Substantia nigra (tissue), 51 donors: ENCODE measurements at places on chromosomes 1 and 21.

DNA sequence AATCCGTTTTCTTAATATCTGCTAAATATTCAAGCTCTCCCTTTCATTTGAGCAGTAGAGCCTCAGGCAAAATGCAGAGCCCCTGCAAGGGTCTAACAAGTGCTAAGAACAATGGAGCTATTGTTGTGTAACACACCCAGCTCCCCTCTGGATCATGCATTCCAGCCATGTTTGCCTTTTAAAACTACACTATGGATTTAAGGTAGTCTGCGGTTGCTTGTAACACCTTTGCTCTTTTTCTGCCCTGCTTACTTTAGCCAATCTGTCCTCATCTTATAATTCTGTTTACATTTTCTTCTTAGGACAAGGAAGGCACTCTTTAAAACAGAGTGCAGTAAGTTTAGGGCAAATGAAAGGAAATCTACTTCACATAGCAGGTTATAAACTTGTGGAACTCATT, 60.0 kb upstream of the C1orf105 start:
- no peak for DNase-seq

DNA sequence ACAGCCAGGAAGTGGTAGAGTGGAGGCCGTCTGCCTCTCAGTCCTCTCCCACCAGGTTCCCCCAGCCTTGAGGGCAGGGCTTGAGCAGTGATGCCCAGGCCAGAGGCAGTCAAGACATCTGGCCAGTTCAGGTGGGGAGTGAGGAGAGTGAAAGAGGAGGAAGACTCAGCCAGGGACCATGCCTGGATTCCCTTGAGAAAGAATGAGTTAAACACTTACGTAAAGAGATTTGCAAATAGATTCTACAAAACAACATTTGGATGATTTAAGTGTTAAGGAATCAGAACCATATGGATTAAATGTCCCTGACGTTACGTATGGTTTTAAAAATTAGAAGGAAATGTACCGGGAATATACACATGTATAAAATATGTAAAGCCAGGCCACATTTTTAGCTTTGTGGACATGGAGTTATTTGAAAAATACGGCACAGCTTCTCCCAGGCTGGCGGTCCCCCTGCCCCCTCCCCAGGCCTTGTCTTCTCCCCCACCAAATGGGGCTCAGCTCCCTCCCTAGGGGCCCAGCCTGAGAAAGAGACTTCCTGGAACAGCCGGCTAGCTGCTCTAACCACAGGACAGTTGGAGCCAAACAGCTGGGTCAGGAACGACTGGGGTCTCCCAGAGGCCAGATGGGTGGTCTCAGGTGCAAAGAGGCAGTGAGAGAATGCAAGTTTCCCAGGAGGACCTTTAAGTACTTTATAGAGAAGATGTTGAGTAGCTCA, 188.3 kb upstream of the EDN2 start:
- no peak for DNase-seq

- no peak for DNase-seq
These were observed 84.0 kb downstream of the PHTF1 start for GRCh38 chr1:113675302-113675701.

DNA sequence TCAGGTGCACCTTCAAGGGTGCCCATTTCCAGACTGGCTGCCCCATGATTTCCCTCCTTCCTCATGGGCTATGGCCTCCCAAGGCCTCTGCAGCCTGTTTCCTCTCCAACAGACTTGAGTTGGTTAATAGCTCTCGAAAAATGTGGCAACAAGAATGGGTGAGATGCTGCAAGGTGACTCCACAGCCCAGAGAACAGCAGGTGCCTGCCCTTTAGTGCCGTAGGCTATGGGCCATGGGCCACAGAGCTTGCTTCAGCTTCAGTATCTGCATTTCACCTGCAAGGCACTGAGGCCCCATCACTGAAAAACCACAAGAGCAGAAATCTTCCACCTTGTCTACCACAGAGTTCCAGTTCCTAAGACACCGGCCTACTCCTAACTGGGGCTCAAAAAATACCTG, 122.0 kb downstream of the ETS2 start:
- DNase-seq = no peak

DNA sequence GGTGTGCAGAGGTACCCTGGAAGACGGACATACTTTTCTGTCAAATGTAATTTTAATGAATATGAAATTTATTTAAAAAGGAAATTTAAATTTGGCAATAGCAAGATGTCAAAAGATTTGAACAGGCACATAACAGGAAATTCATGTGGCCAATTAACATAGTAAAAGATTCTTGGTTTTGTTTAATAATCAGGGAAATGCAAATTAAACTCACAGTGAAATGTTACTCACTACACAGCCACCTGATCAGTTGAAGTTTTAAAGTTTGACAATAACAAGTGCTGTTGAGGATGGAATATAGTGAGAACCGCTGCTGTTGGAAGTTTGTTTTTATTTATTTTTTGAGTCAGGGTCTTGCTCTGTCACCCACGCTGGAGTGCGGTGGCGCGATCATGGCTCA, 63.9 kb downstream of the TEX35 start:
- no peak for DNase-seq

DNA sequence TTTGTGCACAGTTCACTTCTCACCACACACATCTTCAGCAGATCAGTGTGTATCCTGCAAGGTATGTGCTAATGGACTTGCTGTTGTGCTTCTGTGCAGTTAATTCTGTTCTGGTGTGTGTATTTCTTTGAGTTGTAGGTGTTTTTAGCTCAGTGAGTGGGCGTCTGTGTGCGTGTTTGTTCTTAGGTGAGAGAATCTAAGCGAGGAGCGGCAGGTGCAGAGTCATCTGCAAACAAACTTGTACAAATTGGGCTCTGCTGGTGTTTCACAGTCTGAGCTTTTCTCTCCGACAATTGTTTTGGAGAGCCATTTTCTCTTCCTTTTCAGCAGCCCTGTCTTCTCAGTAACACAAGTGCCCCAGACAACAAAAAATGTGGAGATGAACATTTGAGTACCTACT, 43.6 kb downstream of the ACP6 start:
- no peak for DNase-seq
